ENCODE measurements at places on chromosomes 6 and 20.
A peak's percentile ranks its signal among the peaks of the same experiment; 100 is the strongest.

GRCh38 chr6:161198783-161199460 is 74.9 kb downstream of the AGPAT4 start:
- DNase-seq: no peak

DNA sequence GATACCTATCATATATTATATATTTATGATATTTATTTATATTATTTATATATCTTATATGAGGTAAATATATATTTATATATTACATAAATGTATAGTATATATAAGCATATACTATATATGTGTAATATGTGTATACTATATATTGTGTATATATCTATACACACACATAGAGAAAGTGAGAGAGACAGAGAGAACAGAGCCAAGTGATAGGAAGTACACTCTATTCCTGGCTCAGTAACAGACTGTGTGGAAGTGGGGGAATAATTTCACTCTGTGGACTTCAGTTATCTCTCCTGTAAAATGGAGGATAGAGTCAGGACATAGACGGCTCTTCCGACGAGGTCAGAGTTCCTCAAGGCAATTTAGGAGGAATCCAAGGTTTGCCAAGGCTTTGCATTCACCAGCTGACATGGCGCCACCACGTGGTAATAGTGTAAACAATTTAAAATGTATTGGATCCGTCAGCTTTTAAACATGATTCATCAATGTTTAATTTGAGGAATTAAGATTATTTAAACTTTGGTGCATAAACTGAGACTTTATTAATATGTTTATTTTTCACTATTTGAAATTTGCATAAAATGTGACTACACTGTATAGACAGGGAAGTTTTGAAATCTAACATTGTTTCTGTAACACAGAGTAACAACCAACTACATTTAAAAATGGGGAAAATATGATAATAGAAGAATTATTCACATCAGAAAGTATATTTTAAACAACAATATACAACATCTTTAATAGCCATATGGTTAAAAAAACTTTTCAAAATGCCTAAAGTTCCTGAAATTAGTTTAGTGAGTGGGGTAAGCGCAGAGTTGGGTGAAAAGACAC is 75.4 kb upstream of the TMEM244 start:
- peak; percentile 50 for DNase-seq

DNA sequence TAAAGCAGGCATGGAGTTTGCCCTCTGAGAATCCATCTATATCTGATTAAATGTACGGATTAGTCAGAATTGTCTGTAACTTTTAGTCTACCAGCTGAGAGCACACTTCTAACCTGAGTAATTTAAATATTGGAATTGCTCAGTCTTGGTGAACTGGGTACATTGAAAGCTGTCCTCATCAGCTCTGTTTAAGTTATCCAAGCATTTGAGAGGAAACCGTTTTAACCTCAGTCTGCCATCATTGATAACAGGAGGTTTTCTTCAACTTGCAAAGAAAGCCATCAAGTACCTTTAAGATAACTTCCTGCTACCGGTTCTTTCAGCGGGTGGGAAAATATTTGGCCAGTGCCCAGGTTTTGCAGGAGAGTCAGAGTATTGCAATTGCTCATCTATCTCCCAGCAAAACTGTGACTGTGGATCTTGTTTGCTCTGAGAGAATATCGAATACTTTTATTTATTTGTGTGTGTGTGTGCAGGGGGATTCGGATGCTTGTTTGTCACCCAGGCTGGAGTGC is 31.1 kb upstream of the F13A1 start:
- DNase-seq: no peak

DNA sequence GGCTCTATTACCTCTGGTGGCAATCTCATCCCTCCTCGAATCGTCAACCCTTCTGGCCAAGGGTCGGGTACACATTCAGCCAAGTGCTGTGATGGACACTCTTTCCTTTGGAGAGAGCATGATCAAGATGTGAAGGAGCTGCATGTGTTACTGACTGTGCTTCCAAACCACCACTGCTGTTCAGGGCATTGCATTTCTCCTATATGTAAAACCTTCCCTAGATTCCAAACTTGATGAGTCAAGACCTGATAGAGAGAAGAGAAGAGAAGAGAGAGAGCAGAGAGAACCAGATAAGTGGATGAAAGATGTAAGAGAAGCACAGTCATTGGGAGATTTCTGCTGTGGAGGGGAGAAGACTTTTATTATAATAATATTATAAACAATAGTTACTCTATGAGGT is 162.2 kb downstream of the KCNQ5 start:
- DNase-seq: no peak

DNA sequence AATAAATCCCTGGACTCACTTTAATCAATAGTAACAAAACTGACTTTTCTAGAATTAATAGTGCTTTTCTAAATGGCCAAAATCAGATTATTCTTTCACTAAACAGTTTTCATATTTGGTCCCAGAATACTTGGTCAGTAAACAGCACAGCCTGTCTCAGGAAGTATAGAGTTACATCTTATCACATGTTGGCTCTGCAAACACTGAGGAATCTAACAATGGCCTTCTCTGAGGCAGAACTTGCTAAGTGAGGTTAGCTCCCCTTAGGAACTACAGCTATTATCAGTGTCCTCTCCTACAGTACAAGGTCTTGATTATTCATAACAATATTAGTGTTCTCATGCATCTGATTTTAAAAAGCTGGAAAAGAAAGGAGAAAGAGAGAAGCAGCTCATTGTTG is 1622.8 kb downstream of the HACE1 start:
- DNase-seq: peak; percentile 4

- no peak for DNase-seq
These were observed 3.8 kb downstream of the TFEB start for GRCh38 chr6:41731561-41732086.

- no peak for DNase-seq
These were observed 7.4 kb upstream of the KLHL32 start for GRCh38 chr6:96917098-96917497.

DNA sequence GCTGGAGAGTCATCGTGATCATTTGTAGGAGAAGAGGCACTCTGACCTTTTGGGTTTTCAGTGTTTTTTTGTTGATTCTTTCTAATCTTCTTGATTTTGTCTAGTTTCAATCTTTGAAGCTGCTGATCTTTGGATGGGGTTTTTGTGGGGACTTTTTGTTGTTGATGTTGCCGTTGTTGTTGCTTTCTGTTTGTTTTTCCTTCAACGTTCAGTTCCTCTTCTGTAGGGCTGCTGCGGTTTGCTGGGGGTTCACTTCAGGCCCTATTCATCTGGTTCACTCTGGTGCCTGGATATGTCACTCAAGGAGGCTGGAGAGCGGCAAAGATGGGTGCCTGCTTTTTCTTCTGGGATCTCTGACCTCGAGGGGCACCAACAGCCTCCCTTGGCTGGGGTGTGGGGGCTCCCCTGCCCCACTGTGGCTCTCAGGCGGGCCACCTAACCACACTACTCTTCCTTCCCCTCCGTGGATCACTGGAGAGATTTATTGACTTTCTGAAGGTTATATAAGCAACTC is 21.5 kb upstream of the TMEM244 start:
- no peak for DNase-seq

- no peak for DNase-seq
These were observed 370.9 kb upstream of the HS3ST5 start for GRCh38 chr6:114713690-114714089.

- DNase-seq: no peak
These were observed 306.6 kb downstream of the PRKN start for GRCh38 chr6:162421004-162421403.

- DNase-seq: no peak
These were observed 97.1 kb upstream of the AKAP12 start for GRCh38 chr6:151142676-151143075.

DNA sequence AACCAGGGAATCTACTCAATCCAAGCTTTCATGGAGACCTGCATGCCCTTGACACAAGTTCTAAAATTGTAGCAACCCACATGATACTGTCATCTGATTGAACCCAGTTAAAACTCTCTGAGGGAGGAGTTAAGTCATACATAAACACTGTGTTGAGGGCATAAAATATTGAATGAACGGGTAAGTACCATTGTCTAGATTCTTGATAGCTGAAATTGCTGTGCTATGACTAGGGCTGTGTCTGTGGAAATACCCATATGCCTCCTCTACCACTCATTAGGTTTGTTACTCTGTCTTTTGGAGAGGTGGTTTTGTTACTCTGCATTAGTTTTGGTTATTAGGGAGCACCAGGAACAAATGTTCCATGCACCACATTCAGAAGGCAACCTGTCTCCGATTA is 7.6 kb downstream of the ENPP4 start:
- DNase-seq: no peak

GRCh38 chr6:169577974-169578373 is 123.9 kb downstream of the WDR27 start:
- no peak for DNase-seq

GRCh38 chr6:162177746-162178145 is 549.8 kb downstream of the PRKN start:
- peak; percentile 49 for DNase-seq

- no peak for DNase-seq
These were observed 128.8 kb upstream of the CD93 start for GRCh38 chr20:23214903-23215302.

GRCh38 chr20:58981628-58982364 is 740 bp downstream of the NELFCD start:
- no peak for DNase-seq

- DNase-seq: no peak
These were observed 343.8 kb upstream of the MMS22L start for GRCh38 chr6:97626671-97627441.

- no peak for DNase-seq
These were observed 183.6 kb downstream of the CLIC5 start for GRCh38 chr6:45832063-45832462.

GRCh38 chr6:140202964-140203515 is 828.6 kb upstream of the CITED2 start:
- no peak for DNase-seq

DNA sequence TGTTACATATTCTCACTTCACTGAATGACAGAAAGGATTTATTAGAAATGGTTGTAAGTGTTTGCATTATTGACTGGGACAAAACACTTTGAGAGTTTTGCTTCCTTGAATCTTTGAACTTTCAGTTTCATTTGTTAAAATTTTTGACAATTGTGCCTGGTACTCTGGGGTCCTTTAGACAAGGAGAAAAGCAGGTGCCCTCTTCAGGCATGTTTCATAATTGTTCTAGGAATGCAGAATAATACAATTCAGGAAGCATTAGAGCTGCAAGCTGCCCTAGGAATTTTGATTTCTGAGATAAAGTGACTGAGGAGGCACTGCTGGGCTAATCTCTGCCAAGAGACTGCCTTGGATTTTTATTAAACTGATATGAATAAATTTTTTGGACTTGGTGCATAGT is 49.7 kb downstream of the TOP1 start:
- peak; percentile 43 for DNase-seq

DNA sequence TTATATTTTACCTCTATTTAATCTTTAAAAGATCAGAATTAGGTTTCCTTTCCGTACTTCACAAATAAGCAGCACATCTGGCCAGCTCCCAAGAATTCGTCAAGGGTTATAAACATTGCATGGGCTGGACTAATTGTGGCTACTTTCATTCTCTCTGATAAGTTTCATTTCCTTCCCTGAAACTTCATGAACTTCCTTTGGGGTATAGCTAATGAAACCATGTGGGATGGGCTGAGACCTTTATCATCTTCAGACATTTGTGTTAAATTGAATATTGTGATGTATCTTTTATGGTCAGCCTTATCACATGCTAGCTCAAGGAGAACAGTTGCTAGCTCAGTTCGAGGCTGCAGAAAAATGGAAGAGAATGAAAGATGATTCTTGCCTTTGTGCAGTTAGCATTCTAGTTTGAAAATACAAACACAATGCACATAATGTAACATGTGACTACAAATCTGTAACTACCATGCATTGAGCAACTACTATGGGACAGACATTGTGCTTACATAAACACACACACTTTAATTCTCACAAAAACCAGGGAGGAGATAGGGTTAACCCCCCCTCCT is 1.7 kb upstream of the GMPR start:
- DNase-seq: no peak

DNA sequence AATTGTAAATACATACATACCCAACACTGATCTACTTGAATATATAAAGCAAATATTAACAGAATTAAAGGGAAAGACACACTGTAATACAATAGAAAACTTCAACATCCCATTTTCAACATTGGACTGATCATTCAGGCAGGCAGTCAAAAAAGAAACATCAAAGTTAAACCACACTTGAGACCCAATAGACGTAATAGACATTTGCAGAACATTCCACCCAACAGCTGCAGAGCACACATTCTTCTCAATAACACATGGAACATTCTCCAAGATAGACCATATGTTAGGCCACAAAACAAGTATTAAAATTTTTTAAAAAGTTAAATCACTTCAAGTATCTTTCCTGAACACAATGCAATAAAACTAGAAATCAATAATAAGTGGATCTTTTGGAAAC is 698.2 kb downstream of the COL12A1 start:
- DNase-seq: no peak

DNA sequence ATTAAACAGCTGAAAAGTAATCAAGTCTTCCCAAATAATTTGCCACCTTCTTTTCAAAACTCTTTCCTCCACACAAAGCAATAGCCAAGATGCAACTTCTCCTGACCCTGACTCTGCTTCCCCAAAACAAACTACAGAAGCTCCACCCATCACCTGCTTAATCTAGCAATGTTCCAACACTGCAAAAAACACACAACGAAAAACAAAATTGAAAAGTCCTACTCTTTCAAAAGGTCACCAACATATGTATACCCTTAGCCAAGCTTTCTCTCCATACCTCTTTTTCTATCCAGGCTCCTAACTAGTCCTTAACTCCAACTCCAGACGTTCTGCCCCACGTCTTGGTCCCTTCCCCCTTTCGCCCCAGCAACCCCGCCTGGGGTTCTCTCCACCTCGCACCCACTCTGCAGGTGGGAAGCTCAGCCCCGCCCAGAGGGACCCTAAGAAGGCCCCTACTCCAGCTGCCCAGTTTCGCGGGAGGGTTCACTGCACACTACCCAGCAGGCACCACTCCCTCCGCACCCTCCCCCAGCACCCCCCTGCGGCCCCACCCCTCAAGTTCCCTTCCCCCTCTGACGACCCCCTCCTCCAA is 717 bp downstream of the CSNK2A1 start:
- DNase-seq: peak; percentile 68

GRCh38 chr6:159390381-159390780 is 221.2 kb downstream of the FNDC1 start:
- DNase-seq: no peak

Measured in iPS-NIHi11 (cell line).